Transverse colon (tissue), 4 donors: ENCODE measurements at places on chromosomes 1 and 21.
A peak's percentile ranks its signal among the peaks of the same experiment; 100 is the strongest.

DNA sequence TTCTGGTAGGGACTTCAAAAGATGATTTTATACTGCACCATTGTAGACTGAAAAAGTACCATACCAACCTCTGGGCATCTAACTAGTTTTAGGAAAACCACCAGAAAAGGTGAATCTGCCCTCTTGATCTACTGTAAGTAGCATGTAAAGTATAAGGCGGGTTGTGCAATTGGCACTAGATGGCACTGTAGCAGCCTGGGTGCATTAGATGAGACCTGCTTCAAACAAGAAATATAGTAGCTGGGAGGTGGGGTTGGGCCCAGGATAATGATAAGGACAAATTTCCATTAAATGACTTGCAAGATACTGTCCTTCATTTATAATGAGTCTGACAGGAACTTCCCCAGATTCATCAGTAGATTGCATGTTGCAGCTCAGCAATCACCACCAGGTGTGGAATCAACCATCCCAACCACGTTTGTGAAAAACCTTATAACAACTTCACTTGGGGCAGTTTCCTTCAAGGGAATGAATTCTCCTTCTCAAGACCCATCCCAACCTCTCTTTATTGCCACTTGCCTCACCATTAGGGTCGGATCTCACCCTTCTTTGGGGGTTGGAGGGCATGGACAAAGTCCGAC, 37.3 kb upstream of the IL10 start:
- DNase-seq, result peak; percentile 34

GRCh38 chr1:17211377-17211776, 6.4 kb downstream of the PADI1 start:
- no peak for DNase-seq

GRCh38 chr1:83802460-83803152, 196.3 kb downstream of the TTLL7 start:
- no peak for DNase-seq

GRCh38 chr1:155529929-155530328, 32.7 kb downstream of the ASH1L start:
- no peak for DNase-seq

DNA sequence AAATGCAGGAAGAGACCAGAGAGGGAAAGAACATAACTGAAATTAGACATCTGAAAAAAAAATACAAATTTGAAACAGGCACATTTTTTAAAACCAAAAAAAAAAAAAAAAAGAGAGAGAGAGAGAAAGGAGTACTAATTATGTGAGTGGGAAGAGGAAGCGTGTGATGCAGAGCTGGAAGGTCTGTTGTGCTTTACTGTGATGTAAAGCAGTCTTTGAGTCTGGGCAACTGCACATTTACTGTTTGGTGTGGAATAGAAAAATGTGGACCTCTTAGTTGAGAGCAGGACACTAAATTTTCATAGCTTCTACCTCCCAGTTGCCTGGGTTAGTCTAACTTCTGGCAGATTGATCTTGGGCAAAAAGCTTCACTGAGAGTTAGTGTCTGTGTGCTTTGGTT, 16.5 kb downstream of the LHX9 start:
- DNase-seq, result no peak

- DNase-seq, result peak; percentile 32
Measured at GRCh38 chr1:183218971-183219615, 33.0 kb downstream of the LAMC2 start.

- no peak for DNase-seq
Measured at GRCh38 chr1:41513383-41513735, 28.9 kb upstream of the EDN2 start.

DNA sequence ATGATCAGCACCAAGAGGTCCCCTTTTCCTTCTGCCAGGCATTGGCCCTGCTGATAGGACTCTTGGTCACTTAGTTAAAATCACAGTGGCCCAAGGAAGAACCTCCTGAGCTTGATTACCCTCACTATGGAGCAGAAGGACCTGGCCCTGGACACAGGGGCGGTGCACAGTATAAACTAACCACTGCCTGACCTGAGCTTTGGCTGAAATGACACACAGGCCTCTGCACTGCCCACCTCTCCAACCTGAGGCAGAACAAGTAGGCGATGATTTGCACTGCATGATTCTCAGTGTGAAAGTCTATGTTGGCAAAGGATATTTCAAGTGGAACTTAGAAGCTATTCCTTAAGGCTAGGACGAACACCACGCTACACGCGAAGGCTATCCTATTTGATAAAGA, 48.5 kb downstream of the CAPN2 start:
- DNase-seq, result no peak

- no peak for DNase-seq
Measured at GRCh38 chr1:223835754-223836153, 10.0 kb downstream of the TP53BP2 start.

GRCh38 chr21:17671733-17672132, 59.0 kb upstream of the BTG3 start:
- DNase-seq, result no peak

- DNase-seq, result no peak
Measured at GRCh38 chr1:84090447-84091245, 53.4 kb upstream of the PRKACB start.

DNA sequence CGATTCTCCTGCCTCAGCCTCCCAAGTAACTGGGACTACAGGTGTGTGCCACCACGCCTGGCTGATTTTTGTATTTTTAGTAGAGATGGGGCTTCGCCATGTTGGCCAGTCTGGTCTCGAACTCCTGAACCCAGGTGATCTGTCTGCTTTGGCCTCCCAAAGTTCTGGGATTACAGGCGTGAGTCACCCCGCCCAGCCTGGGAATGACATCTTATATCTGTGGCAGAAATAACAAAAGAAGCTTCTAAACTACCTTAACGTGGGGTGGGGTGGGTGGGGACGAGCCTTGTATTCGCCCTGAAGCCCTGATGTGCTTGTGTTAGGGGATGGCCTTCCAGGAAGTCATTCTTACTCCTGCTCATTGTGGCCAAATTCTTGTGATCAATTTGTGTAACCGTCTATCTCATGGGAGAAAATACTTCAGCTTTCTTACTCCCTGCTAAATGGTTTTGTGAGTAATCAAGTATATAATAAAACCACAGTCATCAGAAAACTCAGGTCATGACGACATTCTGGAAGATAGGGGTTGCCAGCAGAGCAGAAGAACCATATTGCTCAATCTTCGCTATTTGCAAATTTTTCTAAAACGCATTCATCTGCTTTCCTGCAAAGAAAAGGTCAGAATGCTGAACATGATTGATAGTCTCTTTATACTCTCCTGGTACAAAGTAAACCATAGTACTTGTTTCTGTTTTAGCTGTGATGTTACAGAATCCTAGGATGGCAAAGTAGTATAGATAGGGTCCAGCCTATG, 63.2 kb downstream of the DIRAS3 start:
- DNase-seq, result no peak

GRCh38 chr1:116390195-116390594, 17.2 kb downstream of the ATP1A1 start:
- DNase-seq, result no peak

GRCh38 chr1:45584351-45585109, 689 bp downstream of the NASP start:
- DNase-seq, result peak; percentile 92

DNA sequence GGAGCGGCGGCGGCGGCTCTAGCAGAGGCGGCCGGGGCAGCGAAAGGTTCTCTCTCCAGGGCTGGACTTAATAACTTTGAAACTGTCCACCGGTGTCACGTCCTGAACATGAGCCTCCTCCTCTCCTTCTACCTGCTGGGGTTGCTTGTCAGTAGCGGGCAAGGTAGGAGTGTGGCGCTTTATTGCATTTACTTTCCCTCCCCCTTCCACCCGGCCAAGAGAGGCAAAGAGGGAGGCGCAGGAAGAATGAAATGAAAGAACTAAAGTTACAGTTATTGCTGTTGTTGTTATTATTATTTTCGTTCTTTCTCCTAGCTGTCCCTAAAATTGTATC, 214 bp downstream of the NCAM2 start:
- no peak for DNase-seq

GRCh38 chr1:228042508-228042907, 35.7 kb downstream of the WNT3A start:
- DNase-seq, result no peak

- no peak for DNase-seq
Measured at GRCh38 chr1:224234017-224234416, 51.0 kb downstream of the DEGS1 start.

- DNase-seq, result no peak
Measured at GRCh38 chr1:232016616-232017015, 390.0 kb downstream of the DISC1 start.

DNA sequence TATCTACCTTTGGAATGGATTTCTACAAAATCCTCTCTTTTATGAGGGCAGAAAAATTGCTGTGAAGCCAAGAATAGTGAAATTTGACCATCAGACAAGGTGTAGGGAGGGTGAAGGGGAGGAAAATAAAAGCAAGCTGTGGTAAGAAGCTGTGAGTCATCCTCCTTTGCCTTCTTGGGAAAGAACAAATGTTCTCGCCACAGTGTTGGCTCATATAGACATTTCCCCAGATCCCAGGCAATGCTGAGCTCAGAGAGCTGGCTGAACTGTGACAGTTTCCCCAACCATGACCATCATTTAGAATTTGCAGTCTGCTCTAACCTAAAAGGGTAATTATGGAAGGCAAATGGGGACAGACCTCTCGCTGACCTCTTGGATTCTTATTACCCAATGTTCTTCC, 235.4 kb downstream of the PBX1 start:
- no peak for DNase-seq

DNA sequence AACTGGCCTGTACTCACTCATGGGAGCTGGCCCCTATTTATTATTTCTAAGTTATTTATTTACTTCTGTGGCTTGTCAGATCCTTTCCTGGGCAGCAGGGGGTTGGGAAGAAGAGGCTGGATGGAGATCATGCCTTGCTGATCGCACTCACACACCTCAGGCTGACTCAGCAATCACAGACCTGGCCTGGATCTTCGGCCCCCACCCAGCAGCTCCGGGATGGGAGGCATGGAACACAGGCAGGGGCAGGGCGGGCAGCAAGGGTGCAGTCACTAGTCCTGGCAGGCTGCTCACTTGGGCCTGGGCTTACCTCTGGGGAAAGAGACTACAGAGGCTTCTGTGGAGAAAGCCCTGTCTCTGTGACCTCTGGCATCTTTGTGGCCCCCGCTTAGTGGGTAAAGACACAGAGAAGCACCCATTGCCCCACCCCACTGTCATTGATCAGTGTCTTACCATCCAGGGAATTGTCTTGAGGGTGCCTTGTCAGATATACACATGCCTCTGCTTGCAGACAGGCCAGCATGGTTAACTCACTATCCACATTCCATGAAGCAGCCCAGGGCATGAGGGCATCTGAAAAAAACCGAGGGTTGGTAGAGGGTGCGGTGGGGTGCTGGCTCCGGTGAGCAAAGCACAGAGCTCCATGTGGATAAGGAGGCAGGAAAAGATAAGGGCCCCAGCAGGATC, 3.7 kb downstream of the ARTN start:
- DNase-seq, result no peak

GRCh38 chr1:154320882-154321608, at the start of gene AQP10:
TSS of gene AQP10 (plus strand) at chr1:154321093. CDS start at chr1:154321156, 63 bp downstream.
- DNase-seq, result no peak

GRCh38 chr1:180544050-180544449, 14.7 kb upstream of the OVAAL start:
- DNase-seq, result no peak

GRCh38 chr21:42654179-42654912, 925 bp downstream of the PDE9A start:
- no peak for DNase-seq

GRCh38 chr1:78894811-78895210, 111.7 kb downstream of the ADGRL4 start:
- DNase-seq, result no peak

DNA sequence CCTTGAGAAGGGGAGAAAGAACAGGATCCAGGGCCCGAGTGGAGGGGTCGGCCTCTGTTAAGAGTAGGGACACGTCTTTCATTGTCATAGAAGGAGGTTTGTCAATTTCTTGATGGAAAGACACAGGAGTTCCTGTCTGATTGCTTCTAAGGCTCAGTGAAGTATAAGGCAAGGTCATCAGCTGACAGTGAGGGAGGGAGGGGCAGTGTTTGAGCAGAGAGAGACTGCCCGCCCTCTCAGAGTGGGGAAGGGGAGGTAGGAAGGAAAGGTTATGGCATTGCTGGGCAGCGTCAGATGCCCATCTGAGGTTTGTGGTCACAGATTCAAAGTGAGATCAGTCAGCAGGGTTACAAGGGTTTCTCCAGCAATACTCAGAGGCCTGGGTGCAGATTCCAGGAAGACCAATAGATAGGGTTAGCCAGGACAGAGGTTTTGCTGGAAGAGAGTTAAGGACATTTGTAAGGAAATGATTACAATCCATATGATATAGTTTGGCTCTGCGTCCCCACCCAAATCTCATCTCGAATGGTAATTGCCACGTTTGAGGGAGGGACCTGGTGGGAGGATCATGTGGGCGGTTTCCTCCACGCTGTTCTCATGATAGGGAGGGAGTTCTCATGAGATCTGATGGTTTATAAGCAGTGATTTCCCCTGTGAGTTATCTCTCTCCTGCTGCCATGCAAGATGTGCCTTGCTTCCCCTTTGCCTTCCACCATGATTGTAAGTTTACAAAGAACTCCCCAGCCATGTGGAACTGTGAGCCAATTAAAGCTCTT, 127.2 kb upstream of the GJB5 start:
- no peak for DNase-seq

GRCh38 chr1:231284441-231284840, 43.4 kb downstream of the GNPAT start:
- no peak for DNase-seq

- DNase-seq, result no peak
Measured at GRCh38 chr1:6956488-6957159, 171.4 kb downstream of the CAMTA1 start.

GRCh38 chr1:230171356-230172015, 104.4 kb downstream of the GALNT2 start:
- DNase-seq, result no peak

- DNase-seq, result no peak
Measured at GRCh38 chr1:68047659-68048026, 2.8 kb downstream of the DIRAS3 start.

DNA sequence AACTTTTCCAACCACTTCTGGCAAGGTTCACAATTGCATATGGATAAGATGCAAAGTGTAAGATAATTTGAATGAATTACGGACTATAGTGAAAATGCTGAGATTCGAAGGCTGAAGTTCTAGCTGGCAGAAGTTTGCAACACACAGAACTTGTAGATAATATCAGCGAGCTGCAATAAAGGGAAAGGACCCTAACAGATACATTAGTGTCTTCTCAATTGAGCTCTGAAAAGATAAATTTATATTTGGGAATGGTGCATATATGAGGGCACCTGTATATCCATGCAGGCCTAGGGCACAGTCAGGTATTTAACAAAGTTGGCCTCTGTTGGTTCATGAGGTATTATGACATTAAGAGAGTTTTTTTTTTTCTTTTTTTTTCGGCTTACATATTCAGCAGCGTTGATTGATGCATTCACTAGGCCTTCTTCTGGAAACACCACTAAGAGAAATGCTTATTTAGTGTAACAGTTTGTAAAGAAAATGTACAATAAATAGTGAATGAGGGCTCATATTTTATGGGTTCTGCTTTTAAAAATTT, 2.2 kb downstream of the NFIA start:
- DNase-seq, result no peak

- no peak for DNase-seq
Measured at GRCh38 chr1:31790140-31790539, 25.7 kb downstream of the SPOCD1 start.

DNA sequence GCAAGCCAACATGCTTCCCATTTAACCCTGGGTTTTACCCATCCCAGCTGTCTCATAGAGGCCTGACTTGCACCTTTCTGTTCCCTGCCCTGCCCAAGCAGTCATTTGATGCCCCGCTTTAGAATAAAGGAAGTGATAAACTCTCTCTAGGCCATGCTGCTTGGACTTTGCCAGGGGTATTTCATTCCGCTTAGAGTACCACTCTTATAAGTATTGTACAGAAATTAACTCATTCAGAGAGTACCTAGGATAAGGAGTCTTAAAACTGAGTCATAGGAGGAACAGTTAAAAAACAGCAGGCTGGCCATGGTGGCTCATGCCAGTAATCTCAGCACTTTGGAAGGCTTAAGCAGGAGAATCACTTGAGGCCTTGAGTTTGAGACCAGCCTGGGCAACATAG, 21.0 kb upstream of the LYST start:
- no peak for DNase-seq
